ENCODE measurements at places on chromosomes 3 and 15.

DNA sequence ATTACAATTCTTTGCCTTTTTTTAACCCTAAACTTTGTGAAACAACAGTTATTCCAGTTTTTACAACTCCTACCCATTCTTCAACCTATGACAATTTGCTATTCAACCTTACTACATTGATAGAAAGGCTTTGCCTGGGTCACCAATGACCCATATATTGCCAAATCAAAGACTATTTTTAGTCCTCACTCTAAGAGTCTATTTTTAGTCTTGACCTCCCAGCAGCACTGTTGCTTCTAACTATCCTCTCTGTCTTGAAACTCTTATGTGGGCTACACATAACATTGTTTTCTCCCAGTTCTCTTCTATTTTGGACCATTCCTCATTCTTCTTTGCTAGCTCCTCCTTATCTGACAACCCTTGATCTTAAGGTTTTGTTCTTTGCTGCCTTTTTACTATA is 71.4 kb downstream of the C3orf80 start:
- DNase-seq = no peak

DNA sequence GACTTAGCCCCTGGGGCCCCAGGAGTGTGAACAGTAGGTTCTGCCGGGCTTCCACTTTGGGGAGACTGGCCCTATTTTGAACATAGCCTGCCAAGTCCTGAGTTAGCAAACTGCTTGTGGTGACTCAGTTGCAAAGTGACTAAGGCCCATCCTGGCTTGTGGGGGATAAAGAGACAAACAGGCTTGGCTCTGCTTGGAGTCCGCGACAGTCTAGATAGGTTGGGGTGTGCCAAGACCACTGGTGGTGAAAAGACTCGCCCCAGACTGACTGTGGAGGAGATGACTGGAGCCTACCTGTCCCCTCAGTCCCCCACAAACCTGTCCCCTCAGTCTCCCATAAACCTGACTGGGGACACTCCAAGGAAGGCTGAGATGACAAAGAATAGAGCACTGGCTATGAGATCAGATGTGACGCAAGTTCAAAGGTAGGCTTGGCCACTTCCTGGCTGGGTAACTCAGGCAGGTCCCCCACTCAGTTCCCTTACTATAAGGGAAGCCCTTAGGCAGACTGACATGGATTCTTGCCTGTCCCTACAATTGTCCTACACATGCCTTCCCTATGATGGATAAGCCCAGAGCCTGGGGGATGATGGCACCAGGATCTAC is 4.3 kb downstream of the DNASE1L3 start:
- no peak for DNase-seq

- DNase-seq = no peak
Measured at GRCh38 chr15:85394554-85395333, 14.3 kb downstream of the AKAP13 start.

DNA sequence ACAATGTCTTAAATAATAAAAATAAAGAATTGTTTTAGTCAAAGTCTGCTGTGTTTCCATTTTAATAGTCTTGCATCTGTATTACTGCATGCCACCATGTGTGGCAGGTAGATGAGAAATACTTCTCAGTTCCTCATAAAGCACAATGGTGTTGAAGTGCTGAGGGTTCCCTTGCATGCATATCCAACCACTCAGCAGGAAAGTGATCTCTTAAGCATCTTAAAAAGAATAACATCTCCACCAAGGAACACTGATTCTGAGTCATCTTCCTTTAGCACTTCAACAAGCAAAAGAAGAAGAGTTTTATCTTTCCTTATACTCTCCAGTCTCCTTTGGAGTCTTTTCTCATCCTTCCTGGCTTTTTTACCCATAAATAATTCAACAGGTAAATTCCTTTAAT is 602.0 kb downstream of the TBL1XR1 start:
- DNase-seq = no peak

DNA sequence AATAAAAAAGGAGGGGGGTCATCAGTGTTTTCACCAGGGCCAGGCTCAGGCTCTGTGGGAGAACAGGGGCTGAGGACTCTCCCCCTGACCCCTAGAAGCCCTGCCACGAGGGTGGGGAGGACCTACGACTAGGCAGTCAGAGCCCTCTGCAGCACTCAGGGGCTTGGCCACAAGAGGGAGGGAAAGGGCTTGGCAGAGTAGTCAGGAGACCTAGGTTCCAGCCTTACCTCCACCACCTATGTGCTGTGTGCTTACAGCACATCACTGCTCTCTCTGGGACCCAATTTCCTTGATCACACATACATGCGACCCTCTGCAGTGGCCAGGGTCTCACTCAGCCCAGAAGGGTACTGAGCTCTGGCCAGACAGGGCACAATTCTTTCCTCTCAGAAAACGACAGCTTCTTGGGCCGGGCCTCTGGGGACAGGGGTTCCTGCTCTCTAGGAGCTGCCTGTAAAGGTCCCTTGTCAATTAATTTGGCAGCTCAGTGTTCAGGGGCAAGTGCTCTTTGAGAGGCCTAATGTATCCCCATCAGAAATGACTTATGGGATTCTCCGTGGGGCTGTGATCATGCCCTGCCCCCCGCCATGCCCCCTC is 16.4 kb upstream of the SKIC8 start:
- no peak for DNase-seq

DNA sequence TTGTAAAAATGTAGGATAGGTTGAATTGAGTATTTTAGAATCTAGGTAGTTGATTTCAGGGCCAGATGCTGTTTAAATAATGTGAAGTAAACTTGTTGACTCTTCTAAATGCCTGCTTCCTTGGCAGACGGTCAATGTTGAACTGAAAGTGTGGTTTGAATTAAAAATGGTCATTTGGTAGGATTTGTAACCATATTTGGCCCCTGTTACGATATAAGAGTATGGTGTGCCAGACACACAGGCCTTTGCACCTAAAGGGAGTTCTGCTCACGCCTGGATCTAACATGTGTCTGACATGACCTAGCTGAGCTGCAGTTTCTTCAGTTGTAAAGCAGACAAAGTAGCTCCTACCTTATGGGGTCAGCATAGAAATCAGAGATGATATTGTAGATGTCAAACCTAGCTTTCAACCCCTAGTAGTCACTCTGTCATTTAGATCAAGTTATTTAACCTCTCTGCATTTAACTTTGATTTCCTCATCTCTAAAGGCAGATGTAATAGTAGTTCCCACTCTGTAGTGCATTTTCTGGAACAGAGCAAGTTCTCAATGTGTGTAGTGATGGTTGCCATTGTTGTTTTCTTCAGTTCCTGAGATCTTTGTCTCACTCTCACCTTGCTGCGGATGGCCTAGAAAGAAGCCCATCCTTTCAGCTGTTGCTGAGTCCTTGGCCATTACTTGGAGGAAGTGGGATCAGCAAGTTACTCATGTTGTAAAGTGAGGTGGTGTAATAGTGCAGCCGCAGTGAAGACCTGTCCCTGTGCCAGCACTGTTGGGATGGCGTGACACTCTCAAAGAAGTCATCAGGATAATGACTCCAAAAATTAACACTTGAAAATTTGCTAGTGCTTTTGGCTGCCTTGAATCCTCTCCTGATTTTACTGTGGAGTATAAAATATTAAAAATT is 90.2 kb downstream of the GHSR start:
- DNase-seq = no peak

GRCh38 chr3:132787616-132788300 is 65.5 kb upstream of the NPHP3 start:
- DNase-seq = no peak

GRCh38 chr3:13594991-13595421 is 46.1 kb downstream of the FBLN2 start:
- DNase-seq = no peak

- no peak for DNase-seq
Measured at GRCh38 chr3:69881756-69882428, 117.6 kb upstream of the SAMMSON start.
